Activated CD4-positive, alpha-beta T cell treated with anti-CD3 and anti-CD28 coated beads for 4 hours (primary cell): ENCODE measurements at places on chromosomes 1 and 21.

- DNase-seq = no peak
Measured at GRCh38 chr1:94110021-94110761, 10.8 kb downstream of the ABCA4 start.

GRCh38 chr1:55061706-55062321 is 22.5 kb downstream of the PCSK9 start:
- no peak for DNase-seq

GRCh38 chr1:209584231-209584672 is 738 bp downstream of the CAMK1G start:
- DNase-seq = no peak

GRCh38 chr1:25550683-25551310 is 7.4 kb downstream of the LDLRAP1 start:
- DNase-seq = no peak

- DNase-seq = no peak
Measured at GRCh38 chr1:160103658-160104408, 5.4 kb upstream of the IGSF8 start.

- no peak for DNase-seq
Measured at GRCh38 chr1:18992646-18993045, 36.2 kb upstream of the IFFO2 start.

- DNase-seq = no peak
Measured at GRCh38 chr1:218717575-218717974, 372.4 kb downstream of the TGFB2 start.
